ENCODE measurements at places on chromosomes 1 and 21. TPM values are rescaled to one million over a fixed set of nuclear protein-coding genes. Genes with fewer than 3 reads are reported as not detected.
A peak's percentile ranks its signal among the peaks of the same experiment; 100 is the strongest.

DNA sequence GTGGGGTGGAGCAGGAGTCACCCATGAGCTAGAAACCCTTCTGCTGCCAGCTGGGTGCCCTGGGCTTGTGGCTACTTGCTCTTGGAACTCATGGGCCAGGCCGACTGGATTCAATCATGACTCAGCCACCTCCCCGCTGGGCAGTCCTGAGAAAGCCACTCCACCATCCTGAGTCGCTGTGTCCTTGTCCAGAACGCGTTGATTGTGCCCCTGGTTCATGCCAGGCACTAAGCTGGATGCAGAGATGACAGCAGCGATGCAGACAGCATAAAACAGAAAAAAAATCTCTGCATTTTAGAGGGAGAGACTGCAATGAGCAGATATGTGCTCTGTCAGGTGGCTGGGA is 10.6 kb downstream of the PADI1 start:
- no peak for DNase-seq
- no peak overlapping the region for H3K27ac ChIP-seq
- H3K4me1 ChIP-seq, result peaks cover 28% of the 10 kb centered on the region
- H3K27me3 ChIP-seq, result peaks cover 53% of the 10 kb centered on the region
- no peak overlapping the region for H3K4me3 ChIP-seq

DNA sequence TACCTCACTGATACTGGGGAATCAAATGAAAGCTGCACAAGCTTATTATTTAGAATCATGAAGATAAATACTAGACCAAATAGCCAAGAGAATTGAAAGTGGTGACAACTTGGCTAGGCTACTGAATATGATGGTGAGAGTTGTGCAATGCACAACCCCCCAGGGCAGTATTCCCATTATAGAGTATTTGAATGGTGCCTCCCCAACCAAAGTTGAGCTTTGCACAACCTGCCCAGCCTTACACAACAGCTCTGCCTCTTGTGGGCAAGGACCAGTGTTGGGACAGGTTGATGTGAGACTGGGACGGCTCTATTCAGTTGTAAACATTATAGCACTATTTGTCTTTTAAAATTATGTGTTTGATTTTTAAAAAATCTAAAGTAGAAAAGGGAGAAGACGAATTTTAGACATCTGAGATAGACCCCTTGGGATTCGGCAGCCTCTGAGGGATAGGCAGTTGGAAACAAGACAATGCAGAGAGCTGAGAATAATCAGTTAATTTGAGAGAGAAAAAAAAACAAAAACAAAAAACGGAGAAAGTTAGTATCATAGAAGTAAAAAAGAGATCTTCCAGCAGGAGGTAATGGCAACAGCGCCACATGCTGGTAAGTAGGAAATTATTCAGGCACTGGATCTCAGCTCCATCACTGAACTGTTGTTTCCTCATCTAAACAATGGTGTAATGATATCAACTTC is 91.0 kb upstream of the KCNA3 start:
- H3K27ac ChIP-seq, result no peak overlapping the region
- H3K36me3 ChIP-seq, result no peaks in the 10 kb centered on the region
- H3K4me1 ChIP-seq, result no peaks in the 10 kb centered on the region
- H3K27me3 ChIP-seq, result peaks cover 4% of the 10 kb centered on the region

- H3K27ac ChIP-seq, result peak overlapping the region; percentile 95
- peaks cover 84% of the 10 kb centered on the region for H3K4me1 ChIP-seq
- H3K4me3 ChIP-seq, result peak overlapping the region; percentile 75
- H3K36me3 ChIP-seq, result peaks cover 85% of the 10 kb centered on the region
- H3K27me3 ChIP-seq, result no peaks in the 10 kb centered on the region
Observed at GRCh38 chr1:24921938-24922662, 8.0 kb downstream of the RUNX3 start.

The CDC20 gene
- total RNA-seq, result 182 TPM

The CRP gene
- not detected for total RNA-seq

Measured in activated naive CD8-positive, alpha-beta T cell treated with anti-CD3 and anti-CD28 coated beads for 36 hours (primary cell).